ENCODE measurements at places on chromosomes 13 and 19.

GRCh38 chr19:42465827-42466280 lies 23.1 kb upstream of the CXCL17 start:
- no peak for DNase-seq

DNA sequence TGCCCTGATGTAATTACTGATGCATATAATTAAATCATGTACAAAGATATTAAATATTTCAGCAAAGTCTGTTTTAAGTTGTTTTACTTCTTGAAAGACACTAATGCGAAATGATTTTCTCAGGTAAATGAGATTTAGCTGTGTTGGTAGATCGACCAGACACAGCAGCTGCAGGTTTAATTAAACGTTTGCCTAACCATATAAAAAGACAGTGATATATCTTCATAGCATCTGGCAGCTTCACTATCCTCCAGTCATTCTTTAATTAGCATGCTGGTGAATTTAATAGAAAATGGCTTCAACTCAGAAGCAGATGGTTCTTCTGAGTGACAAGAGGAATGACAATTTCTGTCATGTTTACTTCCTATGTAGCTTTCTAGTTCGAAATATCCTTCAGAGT lies 69.3 kb downstream of the NHLRC3 start:
- no peak for DNase-seq

DNA sequence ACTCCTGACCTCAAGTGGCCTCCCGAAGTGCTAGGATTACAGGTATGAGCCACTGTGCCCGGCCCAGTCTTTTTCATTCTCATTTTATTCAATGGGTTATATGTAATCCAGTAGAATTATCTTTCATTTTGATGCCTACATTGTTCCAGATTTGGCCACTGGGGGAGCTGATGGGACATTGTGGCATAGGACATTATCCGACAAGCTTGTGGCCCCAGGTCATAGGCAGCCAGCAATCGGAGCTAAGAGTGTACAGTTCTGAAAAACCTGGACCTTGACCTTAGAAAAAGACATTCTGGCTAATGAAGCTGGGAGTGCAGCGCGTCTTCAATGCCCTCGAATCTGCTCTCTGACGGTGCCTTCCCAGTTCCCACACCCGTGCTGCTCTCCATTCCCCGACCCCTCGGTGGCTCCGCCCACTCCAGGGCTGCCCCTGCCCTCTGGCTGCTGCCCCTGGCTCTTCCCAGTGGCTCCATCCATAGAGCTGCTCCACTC lies 108.7 kb downstream of the TEX29 start:
- no peak for DNase-seq

DNA sequence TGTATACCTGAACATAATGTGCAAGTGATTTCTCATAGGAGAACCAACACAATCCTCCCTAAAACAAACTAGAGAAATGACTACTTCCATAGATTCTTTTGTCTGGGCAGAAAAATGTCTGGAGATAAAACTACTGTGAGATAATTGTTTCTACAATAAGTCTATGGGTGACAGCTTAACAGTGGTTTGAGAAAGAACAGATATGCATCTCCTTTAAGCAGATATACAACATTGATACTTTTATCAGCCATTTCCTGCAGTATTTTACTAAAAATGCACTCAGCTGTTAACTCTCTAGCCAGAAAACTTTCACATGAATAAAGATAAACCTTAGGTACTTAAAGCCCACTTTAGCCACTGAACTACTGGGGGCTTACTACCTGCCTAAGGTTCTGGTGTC lies 1132.4 kb downstream of the EFNB2 start:
- no peak for DNase-seq

GRCh38 chr19:45615795-45616703 lies 14.0 kb upstream of the GPR4 start:
- DNase-seq: no peak

GRCh38 chr13:105778196-105778595 lies 757.3 kb downstream of the EFNB2 start:
- no peak for DNase-seq

GRCh38 chr13:67515895-67516294 lies 285.8 kb upstream of the PCDH9 start:
- no peak for DNase-seq

DNA sequence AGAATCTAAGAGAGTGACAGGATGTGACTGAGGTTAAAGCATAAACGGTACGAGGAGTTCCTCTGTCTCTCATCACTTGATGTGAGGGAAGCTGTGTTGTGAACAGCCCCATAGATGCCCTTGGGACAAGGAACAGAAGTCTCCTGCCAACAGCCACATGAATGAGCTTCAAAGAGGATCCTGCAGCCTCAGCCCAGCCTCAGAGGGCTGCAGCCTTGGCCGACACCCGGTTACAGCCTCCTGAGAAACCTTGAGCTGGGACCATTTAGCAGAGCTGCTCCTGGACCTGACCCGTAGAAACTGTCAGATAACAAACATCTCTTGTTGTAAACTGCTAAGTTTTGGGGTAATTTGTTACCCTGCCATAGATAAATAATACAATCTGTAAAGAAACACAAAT lies 54.2 kb downstream of the CCNE1 start:
- no peak for DNase-seq

- DNase-seq: no peak
These were observed 15.7 kb downstream of the GARRE1 start for GRCh38 chr19:34269968-34270621.

GRCh38 chr13:48043789-48044503 lies 6.4 kb downstream of the NUDT15 start:
- DNase-seq: no peak

DNA sequence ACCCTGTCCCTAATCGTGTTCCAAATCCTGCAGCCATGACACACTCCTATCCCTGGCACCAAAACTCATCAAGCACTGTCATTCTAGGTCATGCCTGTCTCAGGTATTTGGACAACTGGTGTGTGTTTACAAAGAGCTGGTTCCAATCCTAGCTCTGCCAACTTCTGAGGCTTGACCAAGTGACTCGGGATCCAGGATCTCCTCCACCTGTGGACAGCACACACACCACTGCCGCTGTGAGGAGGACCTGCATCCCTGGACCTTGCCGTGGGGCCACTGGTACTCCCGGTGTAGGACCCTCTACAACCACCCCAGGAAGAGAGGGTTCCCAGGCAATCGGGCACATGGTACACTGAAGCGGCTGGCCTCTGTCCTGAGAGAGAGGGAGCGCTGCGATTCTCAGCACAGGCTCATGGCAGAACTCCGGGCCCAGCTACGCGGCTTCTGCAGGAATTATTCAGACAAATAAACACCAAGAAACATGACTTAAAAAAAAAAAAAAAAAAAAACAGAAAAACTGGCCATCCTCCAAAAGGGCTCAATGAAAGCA lies 20.4 kb downstream of the MLLT1 start:
- DNase-seq: no peak

GRCh38 chr19:34808566-34808965 lies 35.6 kb upstream of the ZNF599 start:
- DNase-seq: no peak

DNA sequence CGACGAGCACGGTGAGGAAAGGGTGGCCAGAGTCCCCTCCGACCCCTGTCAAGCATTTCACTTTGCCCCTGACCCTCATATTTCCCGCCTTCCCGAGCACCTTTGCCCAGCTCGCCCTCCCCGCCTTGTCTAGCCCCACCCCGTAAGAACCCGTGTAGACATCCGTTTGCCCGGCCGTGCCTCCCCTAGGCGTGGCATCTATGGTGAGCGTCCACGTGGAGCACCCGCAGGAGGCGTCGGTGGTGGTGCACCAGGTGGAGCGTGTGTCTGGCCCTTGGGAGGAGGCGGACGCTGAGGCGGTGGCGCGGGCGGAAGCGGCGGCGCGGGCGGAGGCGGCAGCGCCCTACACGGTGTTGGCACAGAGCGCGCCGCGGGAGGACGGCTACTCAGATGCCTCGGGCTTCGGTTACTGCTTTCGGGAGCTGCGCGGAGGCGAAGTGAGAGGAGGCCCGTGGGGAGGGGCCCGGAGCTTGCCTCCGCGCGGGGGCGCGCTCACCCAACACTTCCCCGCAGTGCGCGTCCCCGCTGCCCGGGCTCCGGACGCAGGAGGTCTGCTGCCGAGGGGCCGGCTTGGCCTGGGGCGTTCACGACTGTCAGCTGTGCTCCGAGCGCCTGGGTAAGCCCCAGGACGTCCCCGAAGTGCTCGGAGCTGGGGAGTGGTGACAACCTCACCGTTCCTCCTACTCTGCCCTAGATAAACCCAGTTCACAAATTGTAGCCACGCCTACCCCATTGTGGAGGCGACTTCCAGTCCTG lies 4.2 kb downstream of the LTBP4 start:
- DNase-seq: peak; percentile 68

- no peak for DNase-seq
These were observed 56.1 kb downstream of the ALOX5AP start for GRCh38 chr13:30791354-30792001.

- peak; percentile 61 for DNase-seq
These were observed 5.2 kb downstream of the ZIC2 start for GRCh38 chr13:99986741-99987140.

GRCh38 chr13:37209621-37210580 lies 104.4 kb upstream of the CSNK1A1L start:
- DNase-seq: no peak

DNA sequence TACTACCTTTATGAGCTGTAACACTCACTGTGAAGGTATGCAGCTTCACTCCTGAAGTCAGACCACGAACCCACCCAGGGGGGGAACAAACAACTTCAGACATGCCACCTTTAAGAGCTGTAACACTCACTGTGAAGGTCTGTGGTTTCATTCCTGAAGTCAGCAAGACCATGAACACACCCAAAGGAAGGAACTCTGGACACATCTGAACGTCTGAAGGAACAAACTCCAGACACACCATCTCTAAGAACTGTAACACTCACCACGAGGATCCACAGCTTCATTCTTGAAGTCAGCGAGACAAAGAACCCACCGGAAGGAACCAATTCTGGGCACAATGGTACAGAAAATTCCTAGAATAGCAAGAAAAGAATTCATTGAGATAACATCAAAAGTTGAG lies 1796.5 kb upstream of the MIR17HG start:
- no peak for DNase-seq

GRCh38 chr13:47539317-47539716 lies 461.8 kb downstream of the SUCLA2 start:
- DNase-seq: no peak

- peak; percentile 38 for DNase-seq
These were observed 84.3 kb upstream of the UBL3 start for GRCh38 chr13:29934531-29935308.

DNA sequence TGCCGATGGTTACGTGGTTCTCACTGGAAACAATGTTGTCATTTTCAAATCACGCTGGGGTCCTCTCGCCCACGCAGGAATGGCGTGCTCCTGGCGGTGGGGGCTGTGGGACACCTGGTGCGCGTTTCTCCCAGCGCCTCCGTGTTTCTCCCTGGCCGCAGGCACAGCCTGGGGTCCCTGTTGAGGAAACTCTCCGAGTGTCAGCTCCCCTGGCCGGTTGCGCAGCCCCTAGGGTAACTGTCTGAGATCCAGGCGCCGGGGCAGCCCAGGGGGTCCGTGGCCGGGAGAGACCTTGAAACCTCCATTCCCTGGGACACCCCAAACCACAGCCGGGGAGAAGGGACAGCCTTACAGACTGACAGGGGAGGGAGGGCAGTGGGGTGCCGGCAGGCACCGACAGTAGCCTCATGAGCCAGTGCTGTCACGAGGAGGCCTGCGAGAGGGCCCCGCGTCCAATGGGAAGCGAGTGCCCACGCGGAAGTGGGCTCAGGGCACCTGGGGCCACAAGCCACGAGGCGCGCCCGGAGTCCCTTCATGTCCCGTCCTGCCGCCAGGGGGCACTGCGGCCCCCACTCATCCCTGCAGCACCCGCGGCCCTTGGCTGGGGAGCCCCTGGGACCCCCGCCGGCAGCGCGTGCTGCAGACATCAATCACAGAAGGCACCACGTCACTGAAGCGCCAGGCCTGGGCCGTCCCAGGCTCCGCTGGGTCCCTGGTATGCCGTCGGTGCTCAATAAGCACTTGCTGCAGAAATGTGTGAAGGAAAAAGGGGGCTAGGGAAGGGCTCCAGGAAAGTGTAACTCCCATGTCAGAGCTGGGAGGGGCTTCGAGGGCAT lies 9.5 kb downstream of the ADAMTSL5 start:
- no peak for DNase-seq

GRCh38 chr13:33202644-33203169 lies 82.8 kb downstream of the STARD13 start:
- DNase-seq: no peak

DNA sequence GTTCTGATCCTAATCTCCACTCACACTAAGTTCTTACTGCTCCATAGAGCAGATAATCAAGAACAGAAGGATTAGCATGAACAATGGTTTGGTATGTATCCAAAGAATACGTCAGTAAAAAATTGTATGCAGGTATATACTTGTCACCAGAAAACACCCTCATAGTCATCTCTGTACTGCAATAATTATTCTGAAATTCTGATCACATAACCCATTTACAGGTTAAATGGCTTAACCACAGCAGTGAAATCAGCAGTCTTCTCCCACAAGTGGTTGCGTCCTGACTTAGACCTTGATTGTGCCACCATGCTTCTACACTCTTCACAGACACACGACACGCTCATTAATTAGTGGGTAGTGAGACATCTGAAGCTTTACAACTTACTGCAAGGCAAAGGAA lies 50.9 kb downstream of the LNX2 start:
- no peak for DNase-seq

DNA sequence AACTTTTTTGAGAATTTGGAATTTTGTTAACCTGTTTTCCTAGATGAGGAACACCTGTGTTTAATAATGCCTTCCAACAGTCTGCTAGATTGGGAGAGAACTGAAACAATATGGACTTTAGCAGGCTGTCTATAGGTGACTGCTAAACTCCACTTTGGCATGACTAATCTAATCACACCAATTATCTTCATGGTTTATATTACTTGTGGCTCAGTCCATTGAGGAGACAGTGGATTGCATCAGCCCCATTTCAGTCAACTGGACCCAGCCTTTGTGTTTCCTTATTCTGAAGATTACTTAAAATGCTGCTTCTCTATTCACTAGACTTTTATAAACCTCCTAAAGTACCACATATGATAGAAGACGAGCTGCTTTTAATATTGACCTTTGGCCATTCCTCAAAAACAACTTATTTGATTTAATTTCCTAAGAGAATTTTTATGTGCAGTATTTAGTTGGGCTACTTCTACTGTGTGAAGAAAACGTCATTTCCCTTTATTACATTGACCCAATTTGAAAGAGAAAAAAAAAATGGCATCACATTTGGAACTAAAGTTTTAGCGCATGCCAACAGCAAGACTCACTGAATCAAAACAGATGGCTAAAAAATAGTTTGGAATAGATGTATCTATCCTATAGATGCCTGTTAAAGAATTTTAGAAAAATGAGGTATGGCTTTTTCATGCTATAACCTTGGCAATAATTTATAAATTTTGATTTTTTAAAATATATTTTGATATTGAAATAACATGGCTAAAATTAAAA lies 295.8 kb downstream of the NDFIP2 start:
- DNase-seq: no peak

GRCh38 chr19:7078008-7078407 lies 8.5 kb downstream of the ZNF557 start:
- no peak for DNase-seq
